NCI-H2081 treated with DMSO at 0.1 percent for 48 hours (cell line): ENCODE measurements at places on chromosomes 4 and X.

DNA sequence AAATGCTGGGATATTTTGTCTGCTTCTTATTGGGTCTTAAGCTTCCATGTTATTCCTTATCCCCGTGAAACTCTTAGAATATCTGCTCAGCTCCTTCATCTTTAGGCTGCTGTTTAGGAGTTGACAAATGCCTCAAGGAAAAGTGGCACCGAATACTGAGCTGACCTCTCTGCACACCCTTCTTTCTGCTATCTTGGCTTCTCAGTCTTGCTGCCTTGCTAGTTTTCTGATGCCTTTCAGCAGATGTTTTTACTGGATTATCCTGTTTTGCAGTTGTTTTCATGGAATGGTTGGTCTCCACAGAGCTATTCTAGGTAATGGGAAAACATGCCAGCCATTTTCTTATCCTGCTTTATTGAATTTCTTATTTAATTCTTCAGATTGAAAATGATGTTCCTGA, 86.3 kb downstream of the GYPE start:
- DNase-seq: no peak

GRCh38 chr4:4395849-4396627, 9.1 kb downstream of the NSG1 start:
- DNase-seq: no peak

DNA sequence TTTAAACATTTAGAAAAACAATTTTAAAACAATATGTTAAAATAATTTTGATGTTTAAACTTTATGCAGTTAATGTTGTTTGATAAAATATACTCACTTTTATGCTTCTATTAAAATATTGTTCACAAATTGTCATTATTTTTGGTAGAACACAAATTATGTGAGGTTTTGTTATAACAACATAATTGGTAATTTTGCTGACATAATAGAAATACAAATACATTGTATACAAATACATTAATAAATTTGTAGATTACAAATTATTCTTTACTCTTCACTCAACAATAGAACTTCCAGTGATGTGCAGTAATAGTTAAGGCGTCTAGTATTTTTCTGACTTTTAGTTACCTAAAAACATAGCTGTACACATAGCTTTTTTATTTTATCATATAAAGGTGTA, 1472.4 kb upstream of the ADGRL3 start:
- no peak for DNase-seq

DNA sequence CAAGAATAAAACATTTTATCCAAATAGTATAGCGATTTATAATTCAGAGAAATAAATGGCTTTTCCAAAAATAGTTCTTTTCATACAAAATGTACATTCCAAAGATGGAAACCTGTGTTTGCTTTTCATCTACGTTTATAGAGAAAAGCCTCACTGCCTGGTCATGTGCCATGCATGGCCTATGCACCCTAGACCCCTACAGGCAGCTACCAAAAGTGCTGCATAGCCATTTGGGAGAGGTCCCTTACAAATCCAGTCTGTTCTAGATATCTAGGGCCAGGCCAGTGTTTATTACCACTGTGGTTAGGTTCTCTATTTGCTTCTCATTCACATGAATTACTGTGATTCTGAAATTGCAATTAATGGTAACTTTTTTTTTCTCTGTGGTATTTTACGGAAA, 17.2 kb downstream of the HMGB2 start:
- DNase-seq: no peak

DNA sequence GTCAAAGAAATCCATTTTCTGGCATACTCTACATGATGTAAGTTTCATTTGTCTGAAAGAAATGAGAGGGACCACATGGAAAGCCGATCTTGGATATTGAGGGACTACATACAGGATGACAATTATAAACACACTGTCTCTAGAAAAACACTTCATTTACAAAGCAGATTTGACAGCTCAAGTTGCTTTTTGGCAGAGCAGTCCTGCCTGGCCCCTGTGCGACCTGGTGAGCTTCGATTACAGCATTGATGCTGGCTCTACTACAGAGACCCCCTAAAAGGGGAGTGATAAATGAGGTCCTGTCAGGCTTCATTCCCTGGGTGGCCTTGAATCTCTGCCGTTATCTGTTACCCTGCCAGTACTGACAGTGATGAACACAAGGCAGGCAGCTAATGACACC, 215.2 kb upstream of the NOCT start:
- DNase-seq: no peak

GRCh38 chr4:99885063-99885664, 9.1 kb downstream of the LAMTOR3 start:
- DNase-seq: no peak

DNA sequence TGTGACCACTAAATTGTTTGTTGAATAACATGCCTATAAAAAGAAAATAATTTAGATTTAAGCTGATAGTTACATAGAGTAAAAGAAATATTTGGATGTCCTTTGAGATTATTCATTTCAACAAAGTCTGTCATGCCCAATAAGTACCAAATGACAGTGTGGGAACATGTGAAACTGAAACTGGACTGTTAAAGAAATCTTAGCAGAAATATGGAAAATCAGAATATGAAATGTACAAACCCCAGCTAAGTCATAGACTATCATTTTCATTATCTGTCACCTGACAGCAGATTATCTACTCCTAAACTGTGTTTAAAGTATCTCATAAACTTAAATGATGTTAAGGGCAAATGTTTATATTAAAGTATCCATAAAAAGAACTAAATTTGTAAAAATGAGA, 437.8 kb upstream of the FAM241A start:
- no peak for DNase-seq

- peak; percentile 24 for DNase-seq
Observed at GRCh38 chr4:150867148-150867547, 147.9 kb downstream of the LRBA start.

GRCh38 chr4:139078926-139079325, 63.3 kb downstream of the NOCT start:
- no peak for DNase-seq

DNA sequence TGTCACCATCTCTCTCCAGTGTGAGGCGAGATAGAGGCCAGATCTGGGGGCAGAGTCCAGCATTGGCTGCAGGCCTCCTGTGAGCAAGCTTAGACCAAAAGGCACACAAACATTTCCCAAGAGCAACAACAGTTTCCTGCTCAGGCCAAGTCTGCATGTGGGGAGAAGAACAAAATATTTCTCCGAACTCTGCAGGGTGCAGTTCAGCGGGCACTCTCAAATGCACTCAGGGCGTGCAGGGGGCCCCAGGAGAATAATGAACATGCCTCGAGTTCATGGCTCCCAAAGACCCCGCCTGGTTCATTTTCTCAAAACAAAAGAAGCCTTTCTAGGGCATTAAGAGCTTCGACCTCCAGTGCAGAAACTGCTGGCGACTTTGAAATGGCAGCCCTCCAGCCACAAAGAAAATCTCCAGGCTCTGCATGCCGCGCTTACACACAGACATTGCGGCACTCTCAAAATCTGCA, 57.8 kb upstream of the HELT start:
- no peak for DNase-seq

- no peak for DNase-seq
Observed at GRCh38 chrX:46673620-46674359, 85.1 kb downstream of the SLC9A7 start.

GRCh38 chr4:55458164-55458563, 62.4 kb downstream of the TMEM165 start:
- DNase-seq: no peak

DNA sequence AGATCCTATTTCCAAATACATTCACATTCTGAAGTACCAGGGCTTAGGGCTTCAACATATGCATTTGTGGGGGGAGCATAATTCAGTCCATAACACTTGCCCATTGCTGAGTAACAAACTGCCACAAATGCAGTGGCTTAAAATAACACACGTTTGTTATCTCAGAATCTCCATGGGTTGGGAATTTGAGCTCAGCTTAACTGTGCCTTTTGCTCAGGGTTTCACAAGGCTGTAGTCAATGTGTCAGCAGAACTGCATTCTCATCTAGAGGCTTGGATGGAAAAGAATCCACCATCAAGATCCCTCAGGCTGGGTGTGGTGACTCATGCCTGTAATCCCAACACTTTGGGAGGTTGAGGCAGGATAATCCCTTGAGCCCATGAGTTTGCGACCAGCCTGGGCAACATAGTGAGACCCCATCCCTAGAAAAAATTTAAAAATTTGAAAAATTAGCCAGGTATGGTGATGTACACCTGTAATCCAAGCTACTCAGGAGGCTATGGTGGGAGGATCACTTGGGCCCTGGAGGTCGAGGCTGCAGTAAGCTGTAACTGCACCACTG, 25.8 kb upstream of the TBL1X start:
- no peak for DNase-seq

GRCh38 chr4:164779080-164779479, 25.1 kb downstream of the SMIM31 start:
- DNase-seq: no peak

GRCh38 chr4:7156328-7156727, 36.0 kb upstream of the SORCS2 start:
- DNase-seq: no peak

GRCh38 chrX:148785256-148785655, 284.8 kb downstream of the AFF2 start:
- no peak for DNase-seq

DNA sequence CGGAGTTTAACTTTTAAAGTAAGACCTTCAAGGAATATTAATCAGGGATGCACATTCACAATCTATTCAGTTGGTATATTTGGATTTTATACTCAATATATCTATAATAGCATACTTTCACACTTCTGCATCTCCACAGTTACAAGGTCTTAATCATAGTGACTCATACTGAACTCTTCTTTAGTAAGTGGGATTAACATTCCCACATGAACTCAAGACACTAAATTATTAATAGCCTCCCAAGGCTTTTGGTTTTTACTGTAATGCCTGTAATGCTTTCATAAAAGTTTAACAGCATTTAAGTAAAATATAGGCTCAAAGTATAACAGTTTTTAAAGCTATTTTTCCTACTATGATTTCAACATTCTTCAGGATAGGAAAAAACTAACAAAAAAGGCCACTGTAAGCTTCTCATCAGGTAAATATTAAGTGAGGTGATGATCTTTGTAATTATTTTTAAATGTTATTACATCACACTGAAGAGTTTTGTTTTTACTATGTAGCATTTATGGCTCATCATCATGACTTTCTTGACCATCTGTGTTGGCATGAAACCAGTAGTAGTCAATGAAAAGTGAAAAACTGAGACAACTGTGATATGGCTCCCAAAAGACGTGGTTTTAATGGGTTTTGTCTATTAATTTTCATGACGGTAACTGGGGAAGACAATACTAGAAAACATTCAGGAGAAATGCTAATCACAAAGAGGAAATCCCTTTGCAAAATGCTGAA, 91.5 kb upstream of the GALNT7 start:
- DNase-seq: no peak

DNA sequence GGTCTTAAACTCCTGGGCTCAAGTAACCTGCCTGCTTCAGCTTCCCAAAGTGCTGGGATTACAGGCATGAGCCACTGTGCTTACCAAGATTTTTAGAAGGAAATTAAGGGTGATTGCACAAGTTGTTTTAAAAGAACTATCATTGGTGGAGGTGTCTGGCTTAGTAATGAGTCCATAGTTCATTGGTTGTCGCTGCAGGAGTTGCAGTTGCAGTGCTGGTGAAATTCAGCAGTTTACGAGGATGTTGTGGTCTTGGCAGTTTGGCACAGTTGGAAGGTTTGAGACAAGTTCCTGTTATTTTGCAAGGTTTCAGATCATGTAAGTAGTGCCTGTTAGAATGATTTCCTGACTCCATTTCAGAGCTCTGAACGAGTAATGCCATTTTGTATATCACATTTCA, 48.1 kb downstream of the RAB40AL start:
- no peak for DNase-seq

GRCh38 chr4:35730414-35730813, 513.9 kb downstream of the ARAP2 start:
- no peak for DNase-seq

DNA sequence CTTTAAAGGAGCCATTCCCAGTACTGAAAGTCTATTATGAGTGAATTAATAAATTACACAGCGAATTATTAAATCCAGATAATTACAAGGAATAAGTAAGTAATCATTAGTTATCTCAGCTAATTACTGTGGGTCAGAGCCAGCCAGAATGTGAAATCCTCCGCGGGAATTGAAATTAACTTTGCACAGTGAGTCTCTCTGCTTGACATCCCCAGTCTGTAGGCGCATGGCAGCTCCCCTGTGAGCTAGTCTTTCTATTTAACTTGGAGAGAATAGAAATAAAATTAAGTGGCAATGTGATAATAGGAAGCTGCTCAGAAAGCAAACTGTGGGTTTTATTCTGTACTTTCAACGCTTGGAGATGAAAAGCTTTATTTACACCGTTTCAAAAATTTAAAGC, 7.2 kb downstream of the POU4F2 start:
- no peak for DNase-seq

- DNase-seq: no peak
Observed at GRCh38 chr4:15961781-15962510, 1.0 kb downstream of the FGFBP2 start.

DNA sequence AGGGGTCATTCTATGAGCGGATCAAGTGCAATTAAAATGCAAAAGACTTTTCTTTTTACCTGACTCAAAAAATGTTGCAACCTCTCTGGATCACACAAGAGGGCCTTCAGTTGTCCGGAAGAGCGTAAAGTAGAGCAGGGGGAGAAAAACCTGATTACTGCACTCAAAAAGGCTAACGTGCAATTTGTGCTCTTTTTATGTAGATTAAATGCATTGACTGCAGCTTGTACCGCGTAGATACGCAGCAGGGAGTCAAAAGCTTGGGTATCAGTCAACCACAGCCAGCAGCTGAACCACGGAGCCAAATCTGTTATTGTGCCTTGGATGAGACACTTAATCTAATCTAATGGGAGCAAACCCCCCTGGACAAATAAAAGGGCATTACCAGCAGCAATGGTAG, 107.3 kb upstream of the RAI2 start:
- DNase-seq: no peak

DNA sequence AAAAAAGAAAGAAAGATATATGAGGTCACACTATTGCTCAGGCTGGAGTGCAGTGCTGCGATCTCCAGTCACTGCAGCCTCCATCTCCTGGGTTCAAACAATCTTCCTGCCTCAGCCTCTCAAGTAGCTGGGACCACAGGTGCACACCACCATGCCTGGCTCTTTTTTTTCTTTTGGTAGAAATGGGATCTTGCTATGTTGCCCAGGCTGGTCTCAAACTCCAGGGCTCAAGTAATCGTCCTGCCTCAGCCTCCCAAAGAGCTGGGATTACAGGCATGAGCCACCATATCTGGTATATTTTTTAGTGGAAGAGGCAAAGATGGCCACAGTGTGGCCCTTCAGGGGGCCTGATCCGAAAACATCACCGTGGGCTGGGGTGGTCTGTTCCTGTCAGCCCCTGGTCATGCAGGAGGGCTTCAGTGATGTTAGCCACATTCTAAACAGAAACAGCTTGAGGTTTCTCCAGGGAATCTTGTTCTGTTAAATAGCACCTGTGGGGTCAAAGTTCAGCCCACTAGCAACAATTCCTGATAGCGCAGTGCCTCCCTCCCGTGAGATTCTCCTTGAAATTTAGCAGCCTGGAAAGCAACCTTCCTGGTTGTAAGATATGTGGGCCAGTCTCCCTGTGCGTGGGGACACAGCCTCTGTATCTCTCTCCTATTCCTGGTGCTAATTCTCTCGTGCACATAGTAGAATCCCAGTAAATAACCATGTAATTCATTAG, 7.3 kb upstream of the DHRSX start:
- DNase-seq: no peak
